ENCODE measurements at places on chromosomes 2 and 18.

DNA sequence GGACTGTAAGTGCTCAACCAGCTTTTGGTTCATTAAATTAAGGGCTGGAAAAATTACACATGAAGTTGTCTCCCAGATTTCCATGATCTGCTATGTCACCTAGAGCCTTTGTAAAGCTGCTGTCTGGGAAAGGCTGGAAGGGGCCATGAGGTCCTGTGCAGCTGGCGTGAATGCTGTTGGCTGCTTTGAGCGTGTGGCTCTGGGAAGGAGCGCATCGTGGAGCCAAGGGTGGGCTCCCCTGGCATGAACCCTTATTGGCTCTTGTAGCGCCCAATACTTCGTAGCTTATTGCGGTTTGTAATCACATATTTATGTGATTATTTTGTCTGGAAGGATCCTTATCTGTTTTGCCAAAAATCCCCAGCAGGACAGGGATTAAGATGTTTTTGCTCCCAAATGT lies 70.5 kb upstream of the LMAN1 start:
- DNase-seq, result no peak

GRCh38 chr2:15946983-15947382 lies 6.6 kb downstream of the MYCN start:
- no peak for DNase-seq

DNA sequence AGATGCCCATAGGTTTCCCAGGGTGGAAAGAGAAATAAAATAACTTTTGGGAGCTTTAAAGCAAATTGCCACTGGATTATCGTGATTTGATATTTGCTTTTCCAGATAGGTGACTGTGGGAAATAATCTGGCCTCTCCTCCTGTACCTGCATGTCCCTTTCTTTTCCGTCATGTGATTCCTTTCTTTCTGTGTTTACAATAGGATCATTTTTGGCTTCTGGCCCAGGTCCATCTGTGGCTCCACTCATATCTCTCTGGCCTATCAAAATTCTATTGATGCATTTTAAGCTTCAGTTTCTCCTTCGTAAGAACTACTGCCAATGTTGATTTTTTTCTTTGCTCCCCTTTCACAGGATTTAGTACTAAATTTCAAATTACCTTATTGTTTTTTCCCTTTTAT lies 153.6 kb downstream of the CCDC85A start:
- no peak for DNase-seq

- no peak for DNase-seq
Observed at GRCh38 chr2:111175615-111176014, 54.9 kb downstream of the BCL2L11 start.

DNA sequence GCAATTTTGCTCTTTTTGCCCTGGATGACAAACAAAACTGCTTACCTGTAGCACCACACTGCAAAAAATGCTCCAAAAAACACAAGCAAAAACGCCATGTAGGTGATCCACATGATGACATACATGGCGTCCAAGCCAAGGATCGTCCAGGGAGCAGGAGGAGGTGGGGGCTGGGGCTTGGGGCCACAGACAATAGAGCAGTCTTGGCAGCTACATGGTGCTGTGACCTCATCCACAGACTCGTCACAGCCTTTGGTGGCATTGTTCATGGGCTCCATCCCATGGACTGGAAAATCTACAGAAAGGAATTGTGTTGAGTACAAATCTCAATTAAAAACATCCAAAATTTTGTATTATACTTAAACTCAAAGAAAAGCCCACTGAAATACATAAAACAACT lies 26.1 kb downstream of the NPC1 start:
- no peak for DNase-seq

GRCh38 chr18:46628206-46628605 lies 28.8 kb downstream of the LOXHD1 start:
- DNase-seq, result no peak

- DNase-seq, result no peak
Observed at GRCh38 chr2:229669841-229670240, 44.5 kb downstream of the DNER start.
